ENCODE measurements at places on chromosomes 12 and 14.

GRCh38 chr12:63963868-63964267 is 119.4 kb downstream of the SRGAP1 start:
- DNase-seq = no peak

GRCh38 chr14:92880851-92881250 is 42.1 kb upstream of the CHGA start:
- DNase-seq = no peak

DNA sequence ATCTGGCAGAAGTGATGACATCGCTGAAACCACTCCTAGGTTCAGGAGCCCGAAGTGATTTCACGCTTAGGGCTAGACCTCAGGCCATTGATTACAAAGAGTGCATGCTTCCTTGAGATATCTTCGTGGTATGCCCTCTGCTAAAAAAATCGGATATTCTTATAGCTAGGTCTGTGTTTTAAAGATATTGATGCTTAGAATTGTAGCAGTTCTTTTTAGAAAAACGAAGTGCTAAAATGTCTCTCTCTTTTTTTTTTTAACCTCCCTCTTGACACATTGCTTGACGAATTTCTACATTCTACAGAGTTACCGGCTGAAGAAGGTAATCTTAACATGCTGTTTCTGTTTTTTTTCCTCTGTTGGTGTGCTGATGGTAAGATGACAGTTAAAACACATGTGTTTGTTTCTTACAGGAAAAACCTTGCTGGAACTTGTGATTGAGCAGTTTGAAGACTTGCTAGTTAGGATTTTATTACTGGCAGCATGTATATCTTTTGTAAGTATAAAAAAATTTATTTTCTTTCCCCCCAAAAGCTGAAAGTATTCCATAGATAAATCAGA is 1.3 kb downstream of the ATP2A2 start:
- DNase-seq = no peak

DNA sequence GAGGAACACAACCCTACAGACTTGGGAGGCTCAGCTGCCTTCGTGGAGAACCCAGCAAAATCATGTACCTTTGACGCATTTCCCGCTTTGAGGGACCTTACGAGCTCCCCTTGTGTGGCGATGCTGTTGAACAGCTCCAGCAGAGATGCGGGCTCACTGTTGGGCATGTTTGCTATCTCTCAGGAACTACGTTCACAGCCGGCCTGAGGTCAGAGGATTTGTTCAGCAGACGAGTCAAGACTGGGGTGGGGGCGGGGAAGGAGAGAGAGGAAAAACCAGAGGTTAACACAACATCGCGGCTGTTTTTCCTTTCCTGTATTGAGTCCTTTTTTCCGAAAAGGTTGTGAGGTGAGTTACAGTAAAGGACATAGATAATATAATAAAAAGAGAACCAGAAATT is 45.9 kb downstream of the SLC25A47 start:
- DNase-seq = no peak
